ENCODE measurements at places on chromosomes 3 and 15.

GRCh38 chr3:165156757-165157420 is 39.3 kb downstream of the SLITRK3 start:
- DNase-seq, result no peak

DNA sequence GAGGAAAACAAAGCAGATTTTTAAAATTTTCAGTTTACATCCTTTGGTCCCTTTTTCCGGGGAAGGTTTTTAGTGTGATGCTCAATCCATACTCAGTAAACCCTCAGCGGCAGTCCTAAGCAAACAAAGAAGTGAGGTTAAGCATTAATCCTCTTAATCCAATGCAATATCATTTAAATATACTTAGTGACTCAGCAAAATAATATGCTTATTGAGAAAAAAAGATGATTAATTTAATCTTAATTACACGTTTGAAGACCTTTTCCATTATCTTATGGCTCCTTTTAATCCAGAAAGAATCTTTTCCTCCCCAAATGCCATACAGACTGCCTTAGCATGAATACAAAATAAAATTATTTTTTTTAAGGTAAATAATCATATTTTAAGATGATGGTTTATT is at the start of gene GABRR3:
Gene GABRR3 (minus strand): TSS at position 108 of the 400 bp plus-strand sequence. CDS start 328 bp downstream, outside the sequence.
- no peak for DNase-seq

DNA sequence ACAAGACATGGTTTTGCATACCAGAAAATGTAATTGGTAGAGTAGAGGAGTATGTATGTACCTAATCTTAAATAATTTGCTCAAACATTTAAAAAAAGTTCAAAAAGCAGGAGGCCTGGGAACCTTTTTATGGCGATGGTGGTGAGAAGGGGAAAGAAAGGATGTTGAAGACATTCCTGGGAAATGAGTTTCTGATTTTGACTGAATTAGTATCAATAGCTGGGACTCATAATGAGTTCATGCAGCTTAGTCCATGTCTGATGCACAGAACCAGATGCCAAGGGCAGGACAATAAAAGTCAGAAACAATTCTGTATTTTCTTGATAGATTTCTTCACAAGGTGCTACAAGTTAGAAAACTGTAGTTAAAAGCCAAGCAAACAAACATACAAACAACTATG is 395.3 kb downstream of the GAP43 start:
- no peak for DNase-seq

DNA sequence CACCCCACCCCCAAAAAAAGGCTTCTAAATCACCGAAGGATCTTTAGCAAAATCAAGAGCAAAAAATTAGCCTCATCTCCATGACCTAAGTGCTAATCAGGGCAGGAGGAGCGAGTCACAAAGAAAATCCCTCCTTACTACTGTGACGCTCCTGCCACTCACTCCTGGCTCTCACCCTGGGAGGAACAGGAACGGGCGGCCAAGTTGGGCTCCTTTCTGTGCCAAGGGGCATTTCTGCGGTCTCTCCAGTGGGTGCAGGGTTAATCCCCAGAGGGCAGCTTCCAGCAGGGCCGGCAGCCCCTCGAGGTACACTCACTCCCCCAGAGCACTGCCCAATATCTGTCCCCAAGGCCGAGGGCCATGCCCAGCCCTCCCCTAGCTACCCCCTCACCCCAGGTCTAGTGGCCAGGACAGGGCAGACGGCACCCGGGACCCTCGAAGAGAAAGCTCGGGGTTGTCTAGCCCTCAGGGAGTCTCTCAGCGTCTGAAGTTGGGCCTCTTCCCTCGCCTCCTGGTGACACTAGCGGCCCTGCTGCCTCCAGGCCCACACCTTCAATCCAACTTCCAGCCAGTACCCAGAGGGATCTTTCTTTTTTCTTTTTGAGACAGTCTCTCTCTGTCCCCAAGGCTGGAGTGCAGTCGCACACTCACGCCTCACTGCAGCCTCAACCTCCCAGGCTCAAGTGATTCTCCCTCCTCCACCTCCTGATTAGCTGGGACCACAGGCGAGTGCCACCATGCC is 706 bp downstream of the CAV3 start:
- no peak for DNase-seq

- DNase-seq, result no peak
These were observed 24.0 kb upstream of the PTPRG start for GRCh38 chr3:61537366-61537765.

GRCh38 chr3:146889626-146890025 is 284.5 kb upstream of the PLSCR5 start:
- no peak for DNase-seq

- DNase-seq, result peak; percentile 37
These were observed 88.6 kb upstream of the ZNF280D start for GRCh38 chr15:56821721-56822425.

DNA sequence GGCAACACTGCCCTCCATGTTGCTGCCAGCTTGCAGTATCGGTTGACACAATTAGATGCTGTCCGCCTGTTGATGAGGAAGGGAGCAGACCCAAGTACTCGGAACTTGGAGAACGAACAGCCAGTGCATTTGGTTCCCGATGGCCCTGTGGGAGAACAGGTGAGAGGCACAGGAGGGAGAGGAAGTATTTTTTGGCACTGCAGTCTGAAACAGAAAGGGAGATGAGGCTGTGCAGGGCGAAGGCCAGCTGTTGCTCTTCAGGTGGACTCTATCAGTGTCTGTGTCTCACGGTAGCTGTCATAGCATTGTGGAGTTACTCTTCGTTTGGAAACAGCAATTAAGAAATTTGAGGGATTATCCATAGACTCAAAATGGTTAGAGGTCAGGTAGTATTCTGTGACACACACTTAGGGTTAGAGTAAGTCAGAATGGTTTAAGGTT is 8.0 kb downstream of the NFKBIZ start:
- DNase-seq, result no peak

- DNase-seq, result no peak
These were observed 1.2 kb downstream of the TWF2 start for GRCh38 chr3:52237657-52238172.

GRCh38 chr3:3189102-3189727 is 9.7 kb upstream of the CRBN start:
- DNase-seq, result no peak

GRCh38 chr3:54671511-54671910 is 256.3 kb downstream of the LRTM1 start:
- no peak for DNase-seq

- DNase-seq, result no peak
These were observed 66.8 kb downstream of the CMSS1 start for GRCh38 chr3:99884484-99884883.

- no peak for DNase-seq
These were observed 309.9 kb downstream of the CLSTN2 start for GRCh38 chr3:140244893-140245292.

- DNase-seq, result no peak
These were observed 22.1 kb upstream of the DET1 start for GRCh38 chr15:88568589-88568988.
